ENCODE measurements at places on chromosomes 7 and 10.

GRCh38 chr7:116709336-116709735 is 37.3 kb downstream of the MET start:
- DNase-seq, result no peak

DNA sequence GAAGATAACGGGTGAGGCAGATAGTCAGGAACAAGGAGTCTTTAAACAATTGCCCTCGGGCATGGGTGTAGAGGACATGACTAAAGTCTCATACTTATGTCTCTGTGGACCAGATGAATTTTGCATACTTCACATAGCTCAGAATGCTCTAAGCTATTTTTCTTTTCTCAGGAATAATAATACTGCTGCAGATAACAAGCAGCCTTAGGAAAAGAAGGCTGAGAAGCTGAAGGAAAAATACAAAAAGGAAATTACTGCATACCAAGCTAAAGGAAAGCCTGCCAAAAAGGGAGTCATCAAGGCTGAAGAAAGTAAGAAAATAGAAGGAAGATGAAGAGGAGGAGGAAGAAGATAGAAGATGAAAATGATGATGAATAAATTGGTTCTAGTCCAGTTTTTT is 13.4 kb upstream of the ERCC6 start:
- DNase-seq, result no peak

DNA sequence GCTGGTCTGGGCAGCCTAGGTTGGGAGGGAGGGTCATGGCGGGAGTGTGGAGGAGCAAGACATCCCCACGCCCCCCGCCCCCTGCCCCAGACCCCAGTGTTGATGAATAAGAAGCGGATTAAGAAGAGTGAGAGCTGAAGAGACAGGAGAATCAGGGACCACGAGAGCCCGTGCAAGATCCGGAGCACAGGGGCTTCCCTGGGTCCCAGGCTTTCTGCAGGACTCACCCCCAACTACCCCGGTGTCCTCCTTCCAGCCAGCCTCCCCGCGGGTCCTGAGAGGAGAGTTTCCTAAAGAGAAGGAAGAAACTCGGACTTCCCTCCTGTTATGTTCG is 20.1 kb downstream of the GHRHR start:
- DNase-seq, result no peak

GRCh38 chr10:79563426-79563825 is 3.2 kb upstream of the SFTPA2 start:
- no peak for DNase-seq

Data from kidney capillary endothelial cell (primary cell).